T-helper 1 cell (primary cell): ENCODE measurements at places on chromosomes 7 and 10.

DNA sequence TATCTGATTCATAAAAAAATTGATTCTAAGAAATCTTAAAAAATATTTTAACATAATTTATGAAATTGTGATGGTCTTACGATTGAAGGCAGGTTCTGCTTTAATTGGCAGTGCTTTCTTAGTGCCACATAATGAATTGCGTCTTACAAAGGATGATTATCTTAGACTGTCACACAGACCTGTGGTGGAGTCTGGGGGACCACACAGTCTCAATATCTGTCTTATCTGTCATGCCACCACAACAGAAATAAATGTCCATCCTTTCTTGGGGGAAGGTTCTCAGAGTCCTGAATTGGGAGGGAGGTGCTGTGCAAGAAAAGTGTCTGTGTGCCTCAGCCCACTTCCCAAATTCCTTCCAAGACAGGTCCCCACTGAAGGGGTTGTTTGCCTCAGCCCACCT lies 34.0 kb downstream of the ZDHHC6 start:
- DNase-seq: no peak

GRCh38 chr7:74324531-74325209 lies 35.5 kb downstream of the CLIP2 start:
- DNase-seq: no peak

DNA sequence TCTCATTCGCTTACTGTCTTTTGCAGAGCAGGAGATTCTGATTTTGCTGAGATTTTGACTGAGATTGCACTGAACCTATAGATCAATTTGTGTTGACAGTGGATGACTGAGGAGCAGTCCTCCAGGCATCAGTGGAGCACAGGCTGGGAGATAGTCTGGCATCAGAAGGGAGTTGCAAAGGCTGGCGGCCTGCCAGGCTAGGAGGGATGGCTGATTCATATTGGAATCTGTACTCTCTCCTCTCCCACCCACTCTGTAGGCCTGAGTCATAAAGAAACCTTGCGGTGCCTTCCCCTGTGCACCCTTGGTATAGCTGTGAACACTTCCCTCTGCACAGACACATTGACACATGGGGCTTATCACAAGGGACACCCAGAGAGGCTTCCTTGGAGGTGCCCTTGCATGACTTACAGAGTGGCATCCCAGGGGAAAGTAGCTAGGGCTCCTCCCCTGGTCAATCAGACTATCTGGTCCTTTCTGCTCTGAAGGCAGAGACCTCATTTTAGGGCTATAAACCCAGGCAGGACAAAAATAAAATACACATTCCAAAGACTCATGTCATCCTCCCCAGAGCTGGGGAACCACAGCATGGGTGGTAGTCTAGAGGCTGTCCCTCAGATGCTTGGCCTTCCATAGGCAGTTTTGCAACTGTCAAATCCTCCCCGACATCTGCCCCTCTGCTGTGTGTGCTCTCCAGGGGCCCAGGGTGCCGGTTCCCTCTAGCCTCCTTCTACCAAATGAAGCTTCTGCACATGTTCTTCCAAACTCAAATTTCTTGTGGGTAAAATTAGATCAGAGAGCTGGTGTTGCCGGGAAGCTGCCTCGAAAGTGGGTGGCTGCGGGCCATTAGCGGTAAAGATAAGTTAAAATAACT lies 37.4 kb upstream of the EEPD1 start:
- no peak for DNase-seq

GRCh38 chr7:105585850-105586500 lies 4.7 kb upstream of the EFCAB10 start:
- DNase-seq: no peak

DNA sequence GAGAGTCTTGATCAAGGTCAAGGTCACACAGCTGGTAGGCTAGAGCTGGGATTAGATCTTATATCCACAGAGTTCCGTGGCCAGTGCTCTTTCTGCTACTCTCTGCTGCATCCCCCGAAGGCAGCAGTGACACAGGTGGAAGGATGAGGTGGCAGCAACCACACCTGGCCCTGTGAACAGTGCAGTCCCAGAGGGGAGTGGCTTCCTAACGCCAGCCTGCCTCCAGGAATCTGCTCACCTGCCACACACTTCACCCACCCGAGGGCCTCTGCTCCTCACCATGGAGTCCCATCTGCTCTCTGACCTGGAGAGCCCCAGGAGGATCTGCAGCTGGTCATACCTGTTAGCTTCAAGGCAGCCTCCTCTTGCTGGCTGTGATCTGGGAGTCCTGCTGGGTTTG lies 484.2 kb downstream of the PLXNA4 start:
- no peak for DNase-seq

- no peak for DNase-seq
Measured at GRCh38 chr7:131836733-131837132, 280.3 kb upstream of the PODXL start.

DNA sequence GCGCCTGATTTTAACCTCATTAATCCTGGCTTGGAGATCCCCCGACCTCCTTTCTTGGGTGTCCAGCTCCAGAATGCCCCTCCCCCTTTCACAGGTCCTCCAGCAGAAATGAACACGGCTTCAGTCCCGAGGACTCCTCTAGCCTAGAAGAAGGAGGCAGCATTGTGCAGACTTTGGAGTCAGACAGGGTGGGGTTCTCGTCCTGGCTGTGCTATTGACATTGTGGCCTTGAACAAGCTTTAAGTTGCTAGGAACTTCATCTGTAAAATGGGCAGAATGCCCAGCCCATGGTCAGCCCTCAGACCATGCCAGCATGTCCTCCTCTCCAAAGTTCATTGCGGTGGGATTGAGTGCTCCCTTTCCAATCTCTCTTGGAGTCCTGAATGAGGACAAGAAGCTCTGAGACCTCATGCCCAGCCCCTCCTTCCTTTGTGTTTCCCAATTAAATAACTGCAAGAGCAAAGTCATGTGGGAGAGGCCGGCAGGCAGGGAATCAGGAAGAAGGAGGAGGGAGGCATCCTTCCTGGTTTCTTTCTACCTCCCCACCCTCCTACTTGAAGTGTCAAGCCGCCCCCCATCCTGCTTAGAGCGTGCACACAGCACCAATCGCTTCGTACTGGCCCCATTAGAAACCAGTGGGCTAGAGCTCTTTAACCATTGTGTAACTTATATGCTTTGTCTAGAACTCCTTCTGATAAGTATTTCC lies 86.4 kb downstream of the RBM20 start:
- DNase-seq: no peak

DNA sequence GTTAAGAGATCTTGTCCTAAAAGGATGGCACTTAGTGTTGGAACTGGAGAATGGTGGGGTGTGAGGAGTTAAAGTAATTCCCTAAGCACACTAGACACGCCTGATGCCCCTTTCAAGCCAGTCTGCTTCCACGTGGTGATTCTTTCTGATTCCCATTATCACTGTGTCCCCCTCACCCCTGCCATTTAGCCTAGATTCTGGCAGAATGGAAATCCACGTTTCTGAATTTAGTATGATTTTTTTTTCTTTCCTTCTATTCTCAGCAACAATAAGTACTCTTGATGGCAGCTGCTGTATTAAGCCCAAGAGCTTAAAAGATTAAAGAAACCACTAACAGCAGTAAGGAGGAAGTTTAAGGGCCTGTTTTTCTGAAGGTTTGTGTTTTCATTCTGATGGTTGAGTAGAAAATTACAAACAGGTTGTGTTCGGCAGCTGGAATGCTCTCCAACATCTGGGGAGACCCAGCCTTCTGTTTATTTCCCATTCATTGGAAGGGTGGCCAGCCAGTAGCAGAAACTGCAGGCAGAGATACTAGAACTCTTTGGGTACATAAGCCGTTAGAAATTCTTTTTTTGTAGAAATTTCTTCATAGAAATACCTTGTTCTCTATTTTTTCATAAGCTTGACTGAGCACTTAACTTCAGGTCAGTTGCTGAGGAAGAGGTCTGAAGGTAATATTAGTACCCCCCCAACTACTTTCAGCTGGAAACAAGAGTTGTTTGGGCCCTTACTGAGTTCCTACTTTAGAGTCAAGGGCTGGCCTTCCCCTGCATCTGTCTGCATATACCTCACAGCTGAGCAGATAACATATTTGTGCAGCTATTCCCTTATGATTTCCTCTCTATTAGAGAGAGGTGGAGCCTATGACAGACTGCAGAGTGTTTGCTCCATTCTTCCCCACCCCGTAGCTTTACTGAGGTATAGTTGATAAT lies 355.1 kb downstream of the AUTS2 start:
- no peak for DNase-seq

DNA sequence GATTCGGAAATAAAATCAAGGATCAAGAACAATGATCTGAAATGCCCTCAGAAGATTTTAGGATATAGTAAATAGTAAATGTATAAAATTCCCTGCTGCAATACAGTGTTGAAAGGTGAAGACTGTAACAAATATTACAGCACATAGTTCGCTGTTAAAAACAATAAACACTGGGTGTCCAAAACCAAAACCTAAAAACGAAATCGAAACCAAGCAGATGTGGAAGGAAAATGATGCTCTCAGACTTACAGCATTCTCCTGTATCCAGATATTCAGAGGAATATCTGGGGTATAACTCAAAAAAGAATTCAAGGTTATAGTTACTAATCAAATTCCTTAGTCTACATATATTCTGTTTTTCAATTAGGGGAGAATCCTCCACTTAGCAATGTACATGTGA lies 708.1 kb upstream of the PCDH15 start:
- no peak for DNase-seq

GRCh38 chr10:24180891-24181290 lies 28.0 kb upstream of the KIAA1217 start:
- DNase-seq: no peak

DNA sequence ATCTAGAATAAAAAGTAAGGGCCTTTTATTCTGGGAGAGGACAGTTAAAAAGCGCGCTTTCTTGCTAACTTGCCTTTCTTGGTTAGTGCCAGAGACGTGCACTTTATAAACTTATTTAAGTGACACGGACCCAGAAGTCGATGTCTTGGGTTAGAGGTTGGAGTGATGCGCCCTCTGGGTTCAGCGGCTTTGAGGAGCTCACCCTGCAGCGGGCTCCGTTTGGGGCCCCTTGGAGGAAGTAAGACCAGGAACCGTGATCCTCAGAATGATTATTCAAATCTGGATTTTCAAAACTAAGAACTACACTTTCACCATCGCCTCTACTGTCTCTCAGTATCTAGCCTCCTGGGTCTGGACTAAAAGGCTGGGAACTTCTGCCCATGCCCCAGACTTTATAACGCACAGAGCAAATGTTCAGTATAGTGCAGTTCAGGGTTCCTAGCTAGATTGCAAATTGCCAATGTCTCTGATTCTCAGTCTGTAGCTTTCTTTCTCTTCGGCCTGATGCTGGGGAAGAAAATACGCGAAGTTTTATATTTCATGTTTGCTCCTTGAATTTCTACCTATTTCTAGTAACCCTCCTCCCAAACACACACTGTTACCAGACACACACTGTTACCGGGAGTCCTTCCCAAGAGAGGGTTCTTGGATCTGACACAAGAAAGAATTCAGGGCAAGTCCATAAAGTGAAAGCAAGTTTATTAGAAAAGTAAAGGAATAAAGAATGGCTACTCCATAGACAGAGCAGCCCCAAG lies 18.6 kb upstream of the SMO start:
- no peak for DNase-seq

GRCh38 chr10:125479059-125479458 lies 203.9 kb downstream of the TEX36 start:
- no peak for DNase-seq

- no peak for DNase-seq
Measured at GRCh38 chr10:48842231-48842630, 97.4 kb downstream of the LRRC18 start.

DNA sequence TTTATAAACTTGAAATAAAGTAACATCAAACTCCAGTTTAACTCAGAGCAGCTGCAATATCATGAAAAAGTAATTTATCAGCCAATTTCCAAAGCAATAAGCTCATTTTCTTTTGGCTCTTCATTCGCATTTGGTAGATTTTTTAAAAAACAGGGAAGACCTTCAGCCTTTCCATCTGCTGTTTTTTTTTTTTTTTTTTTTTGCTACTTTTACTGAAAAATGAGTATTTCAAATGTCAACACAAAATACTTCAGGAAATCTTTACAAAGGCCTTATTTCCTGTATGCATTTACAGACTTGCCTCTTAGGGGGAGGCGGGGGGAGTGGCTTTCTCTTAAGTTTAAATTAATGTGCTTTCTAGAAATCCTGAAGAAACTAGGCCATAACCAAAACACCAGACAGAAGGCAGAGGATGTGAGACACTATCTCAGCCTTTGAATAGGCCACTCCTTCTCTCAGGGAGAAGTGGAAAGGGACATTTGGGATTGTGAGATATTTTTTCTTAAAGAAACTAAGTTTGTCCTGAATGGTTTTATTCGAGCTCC lies 91.8 kb downstream of the COL28A1 start:
- DNase-seq: no peak

GRCh38 chr10:110791541-110792073 lies 80.1 kb upstream of the PDCD4 start:
- DNase-seq: no peak

DNA sequence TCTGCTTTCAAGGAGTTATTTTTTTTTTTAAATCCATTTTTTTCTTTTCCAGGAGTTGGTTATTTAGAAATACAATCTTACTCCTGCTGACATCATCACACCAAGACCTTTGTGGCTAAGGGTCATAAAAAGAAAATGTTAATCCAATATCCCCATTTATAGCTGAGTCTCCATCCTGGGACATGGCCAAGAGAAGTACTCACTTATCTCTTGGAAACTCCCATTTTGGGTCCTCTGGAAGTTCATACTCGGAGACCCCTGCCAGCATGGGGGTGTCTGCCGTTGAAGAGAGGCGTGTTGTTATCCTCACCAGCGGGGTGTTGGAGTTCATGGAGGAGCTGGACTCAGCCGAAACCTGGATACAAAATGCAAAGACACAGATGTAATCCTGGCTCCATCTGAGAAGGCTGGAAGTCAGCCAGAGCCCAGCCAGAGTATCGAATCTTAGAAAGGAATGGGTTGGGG lies 94.6 kb downstream of the FGFR2 start:
- no peak for DNase-seq

DNA sequence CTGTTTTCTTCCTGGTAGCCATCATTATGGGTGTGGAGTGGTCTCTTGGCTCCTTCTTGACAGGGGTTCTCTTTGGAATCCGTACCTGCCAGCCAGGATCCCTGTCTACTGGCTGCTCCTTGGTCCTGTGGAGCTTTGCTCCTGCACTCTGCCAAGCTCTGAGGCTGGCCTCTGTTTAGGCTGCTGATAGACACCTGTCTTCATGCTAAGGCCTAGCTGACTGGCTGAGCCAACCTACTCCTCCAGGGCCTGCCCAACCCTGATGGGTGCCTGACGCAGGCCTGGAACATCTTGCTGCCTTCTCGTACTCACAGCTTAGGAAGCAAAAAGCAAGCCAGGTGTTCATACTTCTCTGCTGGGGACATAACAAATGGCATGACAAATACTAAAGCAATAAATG lies 333.6 kb upstream of the ZNF32 start:
- DNase-seq: no peak

DNA sequence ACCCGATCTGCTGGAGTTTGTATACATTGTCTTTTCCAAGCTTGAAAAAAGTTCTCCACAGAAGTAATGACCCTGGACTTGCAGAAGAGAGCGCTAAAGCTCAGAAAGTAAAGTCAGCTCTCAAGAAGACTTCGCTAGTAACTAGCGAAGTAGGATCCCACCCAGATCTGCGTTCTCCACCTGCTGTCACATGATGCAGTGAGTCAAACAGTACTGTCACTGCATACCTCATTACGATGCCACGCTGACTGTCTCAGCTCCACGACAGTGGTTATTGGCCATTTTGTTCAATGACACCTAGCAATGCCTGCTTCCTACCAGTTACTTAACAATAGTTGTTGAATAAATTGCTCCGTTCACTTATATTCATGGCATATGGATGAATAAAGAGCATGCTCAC lies 29.7 kb upstream of the SEC61G start:
- DNase-seq: no peak

GRCh38 chr10:114394531-114394930 lies 9.8 kb downstream of the AFAP1L2 start:
- DNase-seq: no peak
